Renal cortical epithelial cell (primary cell): ENCODE measurements at places on chromosomes 5 and 9. TPM values are rescaled to one million over a fixed set of nuclear protein-coding genes. Genes with fewer than 3 reads are reported as not detected.

BARHL1 gene
- total RNA-seq = not detected in 2 replicates

DNA sequence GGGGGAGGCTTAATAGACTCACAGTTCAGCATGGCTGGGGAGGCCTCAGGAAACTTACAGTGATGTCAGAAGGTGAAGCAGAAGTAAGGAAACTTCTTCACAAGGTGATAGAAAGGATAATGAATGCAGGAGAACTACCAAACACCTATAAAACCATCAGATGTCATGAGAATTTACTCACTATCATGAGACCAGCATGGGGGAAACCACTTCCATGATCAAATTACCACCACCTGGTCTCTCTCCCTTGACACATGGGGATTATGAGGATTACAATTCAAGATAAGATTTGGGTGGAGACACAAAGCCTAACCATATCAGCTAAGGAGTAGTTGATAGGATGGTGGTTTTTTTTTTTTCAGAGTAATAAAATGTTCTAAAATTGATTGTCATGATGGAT, 201.8 kb downstream of the CDH12 start:
- no peak for DNase-seq

DNA sequence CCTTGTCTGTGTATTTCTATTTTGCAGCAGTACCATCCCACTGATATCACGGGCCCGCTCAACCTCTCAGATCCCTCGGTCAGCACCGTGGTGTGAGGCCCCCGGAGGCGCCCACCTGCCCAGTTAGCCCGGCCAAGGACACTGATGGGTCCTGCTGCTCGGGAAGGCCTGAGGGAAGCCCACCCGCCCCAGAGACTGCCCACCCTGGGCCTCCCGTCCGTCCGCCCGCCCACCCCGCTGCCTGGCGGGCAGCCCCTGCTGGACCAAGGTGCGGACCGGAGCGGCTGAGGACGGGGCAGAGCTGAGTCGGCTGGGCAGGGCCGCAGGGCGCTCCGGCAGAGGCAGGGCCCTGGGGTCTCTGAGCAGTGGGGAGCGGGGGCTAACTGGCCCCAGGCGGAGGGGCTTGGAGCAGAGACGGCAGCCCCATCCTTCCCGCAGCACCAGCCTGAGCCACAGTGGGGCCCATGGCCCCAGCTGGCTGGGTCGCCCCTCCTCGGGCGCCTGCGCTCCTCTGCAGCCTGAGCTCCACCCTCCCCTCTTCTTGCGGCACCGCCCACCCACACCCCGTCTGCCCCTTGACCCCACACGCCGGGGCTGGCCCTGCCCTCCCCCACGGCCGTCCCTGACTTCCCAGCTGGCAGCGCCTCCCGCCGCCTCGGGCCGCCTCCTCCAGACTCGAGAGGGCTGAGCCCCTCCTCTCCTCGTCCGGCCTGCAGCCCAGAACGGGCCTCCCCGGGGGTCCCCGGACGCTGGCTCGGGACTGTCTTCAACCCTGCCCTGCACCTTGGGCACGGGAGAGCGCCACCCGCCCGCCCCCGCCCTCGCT, 1.9 kb downstream of the LRRC26 start:
- DNase-seq = no peak

DNA sequence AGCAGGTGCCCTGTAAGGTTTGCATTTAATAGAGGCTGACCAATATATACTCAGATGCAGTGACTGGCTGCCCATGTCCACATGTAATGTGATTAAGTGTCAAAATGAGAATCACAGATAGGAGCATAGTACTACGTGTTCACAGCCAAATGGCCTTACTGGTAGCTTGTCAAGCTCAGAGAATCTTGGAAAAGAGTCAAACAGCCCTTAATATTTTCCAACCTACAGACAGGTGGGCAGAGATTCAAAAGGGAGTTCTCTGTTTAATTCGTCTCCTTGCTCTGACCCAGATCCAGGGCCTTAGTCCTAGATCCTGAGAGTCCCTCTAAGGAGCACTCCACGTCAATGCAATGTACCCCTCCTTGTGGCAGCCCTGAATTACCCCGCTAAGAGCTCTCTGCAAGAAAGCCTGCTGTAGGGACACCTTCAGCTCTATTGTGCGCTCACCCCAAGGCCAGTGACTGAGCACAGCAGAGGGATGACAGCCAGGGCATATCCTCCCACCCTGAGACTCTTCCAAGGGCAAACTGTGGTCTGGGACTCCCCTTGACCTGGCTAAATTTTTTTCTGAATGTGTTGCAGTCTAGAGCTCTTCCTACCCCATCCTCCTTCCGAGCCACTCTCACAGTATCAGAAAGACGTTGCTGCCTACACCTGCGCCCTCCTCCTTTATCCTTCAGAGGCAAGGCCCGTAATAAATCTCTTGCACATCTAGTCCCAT, 159.2 kb downstream of the SNCAIP start:
- DNase-seq = no peak

DNA sequence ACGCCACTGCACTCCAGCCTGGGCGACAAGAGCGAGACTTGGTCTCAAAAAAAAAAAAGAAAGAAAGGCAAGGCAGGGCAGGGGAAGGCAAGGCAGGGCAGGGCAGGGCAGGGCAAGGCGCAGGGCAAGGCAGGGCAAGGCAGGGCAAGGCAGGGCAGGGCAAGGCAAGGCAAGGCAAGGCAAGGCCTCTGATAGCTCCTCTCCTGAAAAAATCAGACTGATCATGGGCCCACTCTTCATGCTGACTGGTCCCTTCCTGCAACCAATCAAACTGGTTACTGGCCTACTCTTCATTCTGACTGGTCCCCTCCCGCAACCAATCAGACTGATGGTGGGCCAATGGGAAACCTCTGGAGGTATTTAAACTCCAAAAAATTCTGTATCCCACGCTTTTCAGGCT, 3.4 kb upstream of the ZBTB5 start:
- no peak for DNase-seq
